ENCODE measurements at places on chromosomes 11 and 22.

GRCh38 chr11:32006799-32007388 lies 84.0 kb upstream of the RCN1 start:
- no peak for DNase-seq

DNA sequence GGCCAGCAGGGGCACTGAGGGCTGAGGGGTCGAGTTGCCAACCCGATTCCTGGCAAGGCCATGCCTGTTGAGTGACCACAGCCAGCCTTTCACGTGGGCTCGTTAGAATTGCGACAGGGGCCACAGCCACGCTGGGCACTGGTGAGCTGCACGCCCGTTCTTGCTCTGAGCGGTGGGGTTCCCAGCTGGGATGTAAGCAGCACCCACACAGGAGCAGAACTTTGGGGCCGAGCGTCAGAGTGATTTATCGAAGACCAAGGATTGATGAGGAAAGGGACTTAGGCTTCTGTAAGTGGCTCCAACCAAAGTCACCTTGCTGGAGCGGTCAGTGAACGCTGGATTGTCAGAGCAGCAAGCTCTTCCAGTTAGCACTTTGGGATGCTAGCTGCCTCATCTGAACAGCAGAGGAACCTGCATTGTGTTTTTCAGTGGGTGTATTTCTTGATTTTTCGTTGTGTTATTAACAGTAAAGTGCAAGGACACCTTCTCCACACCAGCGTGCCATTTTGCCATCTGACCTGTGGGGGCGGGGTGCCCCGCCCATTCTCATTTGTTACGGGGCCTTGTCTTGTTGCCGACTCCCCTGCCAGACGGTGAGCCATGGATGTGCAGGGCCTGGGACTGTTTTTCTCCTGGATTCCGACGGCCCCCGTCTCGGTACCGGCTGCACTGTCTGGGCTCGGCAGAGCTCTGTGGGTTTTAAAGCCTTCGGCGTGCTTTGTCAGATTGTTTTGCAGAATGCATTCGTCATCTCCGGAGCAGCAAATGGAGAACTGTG lies 202.5 kb downstream of the TBC1D22A start:
- DNase-seq = no peak

DNA sequence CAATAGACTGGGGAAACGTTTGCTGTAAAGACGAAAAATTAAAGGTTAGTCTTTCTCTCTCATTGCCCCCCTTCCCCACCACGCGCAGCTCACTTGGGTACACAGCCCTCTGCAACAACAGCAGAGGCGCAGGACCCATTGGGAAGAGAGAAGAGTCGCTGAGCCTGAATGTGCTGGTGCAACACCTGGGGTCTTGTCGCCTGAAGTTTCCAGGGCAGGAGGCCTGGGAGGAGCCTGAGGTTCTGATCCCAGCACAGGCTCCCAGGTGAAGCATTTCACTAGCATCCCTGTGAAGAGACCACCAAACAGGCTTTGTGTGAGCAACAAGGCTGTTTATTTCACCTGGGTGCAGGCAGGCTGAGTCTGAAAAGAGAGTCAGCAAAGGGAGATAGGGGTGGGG lies 116.2 kb upstream of the NTM start:
- DNase-seq = no peak

DNA sequence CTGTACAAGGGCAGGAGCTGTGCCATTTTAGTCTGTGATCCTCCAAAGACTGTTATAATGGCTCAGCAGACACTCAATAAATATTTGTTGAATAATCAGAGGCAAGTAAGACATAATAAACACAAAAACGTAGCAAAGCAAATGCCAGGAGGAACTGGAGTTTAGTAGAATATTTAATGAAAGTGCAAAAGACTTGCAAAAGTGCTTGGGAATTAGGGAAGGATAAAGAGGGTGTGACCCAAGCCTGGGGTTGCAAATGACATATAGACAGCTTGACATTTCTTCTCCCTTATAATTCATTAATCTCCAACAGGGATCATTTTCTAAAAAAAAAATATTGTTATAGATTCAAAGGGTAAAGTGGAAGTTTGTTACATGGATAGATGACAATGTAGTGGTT lies 212.7 kb upstream of the PGR start:
- no peak for DNase-seq

DNA sequence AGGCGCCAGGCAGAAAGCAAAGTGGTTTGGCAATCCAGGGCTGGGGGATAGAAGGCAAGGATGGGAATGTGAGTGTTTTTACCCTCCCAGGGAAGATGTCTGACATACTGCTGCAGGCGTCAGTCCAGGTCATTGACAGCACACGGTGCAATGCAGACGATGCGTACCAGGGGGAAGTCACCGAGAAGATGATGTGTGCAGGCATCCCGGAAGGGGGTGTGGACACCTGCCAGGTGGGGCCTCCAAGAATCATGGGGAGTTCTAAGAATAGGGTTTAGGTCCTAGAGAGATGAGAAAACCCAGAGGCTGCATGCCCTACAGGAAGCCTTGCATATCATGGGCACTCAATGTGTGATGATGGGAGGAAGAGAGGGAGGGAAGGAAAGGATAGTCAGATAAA lies 28.3 kb upstream of the SMIM35 start:
- DNase-seq = no peak

GRCh38 chr11:110728883-110729282 lies 16.6 kb upstream of the ARHGAP20 start:
- DNase-seq = no peak

DNA sequence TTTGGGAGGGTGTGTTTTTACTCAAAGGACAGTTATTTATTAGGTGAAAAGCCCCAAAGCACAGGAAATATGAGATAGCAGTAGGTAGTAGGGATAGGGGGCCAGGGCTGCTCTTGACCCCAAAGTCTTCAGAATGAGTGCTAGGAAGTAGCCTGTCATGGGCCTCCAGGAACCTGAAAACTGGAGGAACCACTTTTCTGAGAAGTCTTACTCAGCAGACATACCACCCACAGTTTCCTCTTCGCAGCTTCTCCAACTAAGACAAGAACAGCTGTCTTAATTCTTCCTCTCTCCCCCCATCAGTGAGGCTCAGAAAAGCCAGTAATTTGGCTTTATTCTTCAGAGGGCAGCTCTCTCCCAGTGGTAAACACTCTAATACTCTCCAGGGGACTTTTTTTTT lies 84.0 kb upstream of the CTSC start:
- no peak for DNase-seq

DNA sequence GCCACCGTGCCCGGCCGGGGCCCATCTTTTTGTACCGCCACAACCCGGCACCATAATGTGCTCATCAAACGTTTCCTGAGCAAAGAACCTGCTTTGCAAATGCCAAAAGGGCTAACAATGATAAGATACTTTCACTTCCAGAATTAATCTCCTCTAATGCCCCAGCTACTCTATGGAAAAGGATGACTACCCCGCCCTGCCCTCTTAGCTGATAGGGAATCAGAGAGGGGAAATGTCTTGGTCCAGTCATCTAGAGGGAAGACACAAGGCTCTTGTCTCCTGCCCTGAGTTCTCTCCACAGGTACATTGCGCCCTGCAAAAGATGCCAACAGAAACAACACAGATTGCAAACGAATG lies 586 bp downstream of the TTLL1 start:
- DNase-seq = no peak

DNA sequence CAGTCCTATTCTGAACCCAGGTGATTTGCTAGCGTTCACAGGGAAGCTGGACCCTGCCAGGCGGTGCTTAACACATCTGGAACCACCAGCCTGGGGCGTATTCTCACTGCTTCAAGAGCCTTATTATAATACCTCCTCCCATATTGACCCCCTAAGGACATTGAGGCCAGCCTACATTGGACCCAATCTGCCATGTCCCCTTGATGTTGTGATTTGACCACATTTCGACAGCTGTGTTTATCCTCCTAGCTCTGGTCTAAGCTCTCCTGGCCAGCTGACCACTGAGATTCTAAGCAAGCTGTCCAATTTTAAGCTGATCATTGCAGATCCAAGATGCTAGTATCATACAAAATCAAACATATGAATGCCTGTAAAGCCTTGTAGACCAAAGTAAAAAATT lies 148.1 kb upstream of the BLID start:
- DNase-seq = no peak

GRCh38 chr11:47797633-47798032 lies 30.5 kb upstream of the FNBP4 start:
- no peak for DNase-seq

Data from amygdala (tissue), 56 donors.